ENCODE measurements at places on chromosomes 16 and 17.

DNA sequence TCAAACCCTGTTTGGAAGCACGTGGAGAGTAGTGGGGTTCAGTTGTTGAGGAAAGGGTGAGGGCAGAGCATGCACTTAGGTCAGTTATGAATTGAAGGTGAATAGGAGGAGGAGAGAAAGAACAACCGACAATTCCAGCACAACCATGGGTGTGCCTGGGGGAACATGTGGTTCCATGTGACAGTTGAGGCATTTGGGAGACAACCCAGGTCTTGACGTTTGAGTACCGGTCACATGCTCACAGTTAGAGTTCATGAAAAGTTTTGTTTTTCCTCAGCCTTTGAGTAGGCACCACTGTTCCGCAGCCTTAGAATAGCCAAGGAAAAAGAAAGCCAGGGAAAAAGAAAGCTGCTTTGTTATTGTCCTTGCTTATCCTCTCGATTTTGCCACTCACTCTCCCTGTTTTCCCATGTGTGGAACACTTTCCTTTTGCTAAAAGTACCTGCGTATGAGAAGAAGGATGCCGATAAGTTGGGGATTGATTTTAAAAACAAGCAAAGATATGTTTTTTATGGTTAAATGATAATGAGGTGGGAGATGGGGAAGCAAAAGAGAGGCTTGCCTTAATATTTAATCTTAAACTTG is 25.6 kb upstream of the ABCC11 start:
- no peak for DNase-seq

DNA sequence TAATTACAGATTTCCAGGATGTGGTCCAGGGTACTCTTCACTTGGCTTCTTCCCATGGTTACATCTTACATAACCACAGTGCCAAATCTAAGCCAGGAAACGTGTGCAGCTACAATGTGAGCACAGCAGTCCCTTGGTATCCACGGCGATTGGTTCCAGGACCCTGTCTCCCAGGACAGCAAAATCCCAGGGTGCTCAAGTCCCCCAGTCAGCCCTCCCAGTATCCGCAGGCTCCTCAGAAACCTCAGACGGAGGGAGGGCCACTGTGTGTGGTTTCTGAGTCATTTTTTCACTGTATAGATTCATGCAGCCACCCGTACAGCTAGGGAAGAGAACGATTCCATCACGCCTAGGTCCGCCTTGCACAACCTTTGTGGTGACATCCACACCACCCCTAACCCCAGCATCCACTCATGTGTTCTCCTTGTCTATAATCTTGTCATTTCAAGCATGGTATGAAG is 11.1 kb upstream of the ATP2C2 start:
- no peak for DNase-seq

- DNase-seq, result no peak
Measured at GRCh38 chr16:24643489-24643888, 86.0 kb upstream of the TNRC6A start.

- peak; percentile 95 for DNase-seq
Measured at GRCh38 chr17:1515640-1516387, 598 bp downstream of the INPP5K start.

DNA sequence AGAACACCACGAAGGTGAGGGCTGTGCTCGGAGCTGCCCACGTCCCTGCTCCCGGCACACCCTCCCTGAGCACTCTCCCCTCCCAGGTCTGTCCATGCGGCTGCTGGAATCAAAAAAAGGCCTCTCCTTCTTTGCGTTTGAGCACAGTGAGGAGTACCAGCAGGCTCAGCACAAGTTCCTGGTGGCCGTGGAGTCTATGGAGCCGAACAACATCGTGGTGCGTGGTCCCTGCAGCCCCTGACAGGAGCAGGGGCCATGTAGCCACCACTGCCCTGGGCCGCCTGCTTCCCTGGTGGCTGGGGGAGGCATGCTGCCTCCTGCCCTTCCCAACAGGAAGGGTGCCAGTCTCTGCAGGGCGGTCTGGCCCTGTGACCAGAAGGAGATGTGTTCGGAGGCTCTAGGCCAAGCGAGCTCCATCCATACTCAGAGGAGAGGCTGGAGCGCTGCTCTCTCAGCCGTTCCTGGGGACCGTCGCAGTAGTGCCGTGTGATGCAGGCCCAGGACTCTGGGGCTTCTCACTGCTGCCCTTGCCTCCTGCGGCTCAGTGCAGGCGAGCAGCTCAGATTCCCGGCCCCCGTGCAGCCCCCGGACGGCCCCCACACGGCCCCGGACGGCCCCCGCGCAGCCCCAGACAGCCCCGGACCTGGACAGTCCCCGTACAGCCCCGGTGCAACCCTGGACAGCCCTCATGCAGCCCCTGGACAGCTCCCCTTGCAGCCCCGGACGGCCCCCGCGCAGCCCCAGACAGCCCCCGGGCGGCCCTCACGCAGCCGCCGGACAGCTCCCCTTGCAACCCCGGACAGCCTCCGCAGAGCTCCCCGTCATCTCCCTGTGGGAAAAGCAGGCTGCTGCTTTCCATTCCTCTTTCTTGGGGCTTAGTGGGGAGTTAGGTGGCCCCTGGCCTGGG is 20.5 kb downstream of the TCF25 start:
- DNase-seq, result no peak

All from GM23338 (cell line).